ENCODE measurements at places on chromosomes 4 and X.

- DNase-seq, result no peak
These were observed 301.9 kb upstream of the ARSJ start for GRCh38 chr4:114281164-114281960.

DNA sequence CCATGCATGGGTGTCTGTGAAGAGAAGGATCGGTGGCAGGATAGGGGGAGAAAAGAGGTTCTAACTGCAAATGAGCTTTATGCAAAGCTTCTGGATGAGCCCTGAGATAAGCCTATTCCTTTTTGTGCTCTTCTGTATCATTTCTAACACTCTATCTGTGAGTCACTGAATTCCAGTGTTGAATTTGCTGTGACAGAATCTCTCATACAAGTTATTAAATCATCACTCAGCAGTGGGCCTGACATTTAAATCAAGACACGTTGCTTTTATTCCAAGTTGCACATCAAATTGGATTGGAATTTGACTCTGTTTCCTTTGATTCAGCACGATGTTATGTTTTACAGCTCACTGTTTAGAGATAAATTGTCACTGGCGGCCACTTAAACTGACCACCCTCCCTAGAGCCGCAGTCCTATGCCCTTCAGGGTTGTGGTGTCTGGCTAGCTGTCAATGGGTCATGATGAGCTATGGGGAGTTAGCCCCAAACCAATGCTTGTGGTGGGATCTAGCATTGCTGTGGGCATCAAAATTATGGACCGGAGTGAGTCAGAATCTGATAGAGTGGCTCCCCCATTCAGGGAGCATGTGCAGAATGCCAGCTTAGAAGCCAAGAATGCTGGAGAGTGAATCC is 42.7 kb downstream of the LHFPL1 start:
- no peak for DNase-seq

- no peak for DNase-seq
These were observed 126.3 kb downstream of the ATG4A start for GRCh38 chrX:108217876-108218275.

DNA sequence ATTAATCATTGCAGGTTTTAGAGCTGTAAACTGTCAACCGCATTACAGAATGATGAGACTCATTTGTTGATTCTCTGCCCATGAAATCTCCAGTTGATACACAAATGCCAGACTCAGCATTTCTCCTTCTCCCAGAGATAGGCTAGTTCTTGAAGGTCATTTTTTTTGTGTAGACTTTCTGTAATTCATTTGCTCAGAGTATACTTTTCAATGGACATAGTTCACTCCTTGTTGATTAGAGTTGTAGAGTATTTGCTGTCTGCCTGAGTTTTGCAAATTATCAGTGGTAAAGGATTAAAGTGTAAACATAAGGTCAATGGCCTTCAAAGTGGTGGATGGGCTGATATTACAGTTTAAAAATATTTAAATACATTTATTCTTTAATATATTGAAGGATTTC is 15.2 kb upstream of the ALB start:
- no peak for DNase-seq

DNA sequence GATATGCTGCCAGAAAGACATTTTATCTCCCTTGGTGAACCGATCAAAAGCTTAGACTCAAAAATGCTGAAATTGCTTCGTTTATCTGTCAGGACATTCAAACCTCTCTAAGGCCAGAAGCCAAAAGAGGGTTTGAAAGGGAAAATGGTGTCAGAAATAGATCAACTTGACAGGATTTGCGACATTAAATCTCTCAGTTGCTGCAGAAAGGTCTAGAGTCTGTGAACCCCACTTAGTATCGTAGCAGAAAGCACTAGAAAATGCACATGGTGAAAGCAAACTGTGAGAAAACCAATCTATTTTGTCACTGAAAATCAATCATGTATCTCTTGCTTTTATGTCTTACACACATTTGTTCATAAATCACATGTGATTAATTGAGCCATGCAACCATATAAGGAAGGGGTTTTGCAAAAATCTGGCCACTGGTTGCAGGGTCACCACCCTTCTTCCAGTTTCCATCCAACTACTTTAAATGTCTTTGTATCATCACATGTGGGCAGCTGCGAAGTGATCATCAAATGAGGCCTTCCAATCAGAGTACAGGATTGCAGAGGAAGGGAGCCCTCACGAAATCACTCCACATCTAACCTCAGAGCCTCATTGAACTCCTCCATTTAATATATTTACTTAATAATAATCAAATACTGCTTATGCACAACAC is 347.2 kb upstream of the ANXA10 start:
- DNase-seq, result no peak

- DNase-seq, result no peak
These were observed 173.0 kb downstream of the COX18 start for GRCh38 chr4:72896515-72896914.

- no peak for DNase-seq
These were observed 60.2 kb upstream of the CLDN34 start for GRCh38 chrX:9906919-9907318.

DNA sequence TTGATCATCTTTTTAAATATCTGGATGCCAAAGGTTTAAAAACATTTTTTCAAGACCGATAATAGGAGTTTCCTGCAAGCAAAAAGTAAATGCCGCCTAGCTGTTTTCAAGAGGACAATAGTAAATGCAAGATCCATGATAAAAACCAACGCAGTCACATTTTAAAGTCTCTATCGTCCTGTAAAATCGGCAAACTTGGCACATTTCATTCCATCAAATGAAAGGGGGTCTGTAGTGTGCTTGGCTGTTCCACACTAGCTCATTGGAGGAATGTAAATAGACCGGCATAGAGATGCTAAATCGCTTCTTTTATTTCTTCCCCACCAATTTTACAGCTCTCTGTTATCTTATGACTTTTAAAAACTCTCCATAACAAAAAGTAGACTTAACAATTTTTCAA is 202.2 kb downstream of the NLGN4X start:
- DNase-seq, result no peak

DNA sequence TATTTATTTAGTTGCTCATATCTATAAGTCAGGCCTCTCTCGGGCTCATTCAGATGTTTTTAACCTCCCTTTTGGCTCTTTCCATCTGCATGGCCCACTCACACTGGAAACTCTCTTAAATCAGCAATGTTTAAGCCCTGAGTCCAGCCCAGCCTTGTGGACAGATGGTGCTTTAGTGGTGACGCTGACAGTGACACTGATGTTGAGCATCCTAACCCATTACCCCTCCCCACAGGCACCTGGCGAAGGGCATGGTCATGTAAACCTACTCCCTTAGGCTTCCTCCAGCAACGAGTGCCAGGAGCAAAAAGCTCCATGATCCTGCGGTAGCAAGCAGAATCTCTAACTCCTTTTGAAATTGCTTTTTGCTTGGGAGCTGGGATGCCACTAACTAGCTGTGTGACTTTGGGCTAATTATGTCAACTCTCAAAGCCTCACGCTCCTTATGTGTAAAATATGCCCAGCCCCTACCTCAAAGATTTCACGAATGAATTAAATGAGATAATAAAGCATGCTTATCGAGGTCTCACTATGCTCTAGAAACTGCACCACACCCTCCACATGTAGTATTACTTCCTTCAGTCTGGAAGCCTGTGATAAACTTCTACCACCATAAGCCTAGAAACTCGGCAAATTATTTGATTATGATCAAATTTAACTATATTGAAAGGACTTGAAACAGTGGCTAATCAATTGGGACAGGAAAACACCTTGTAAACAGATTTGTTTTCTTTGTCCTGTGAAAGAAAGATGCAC is 569.4 kb downstream of the BCOR start:
- no peak for DNase-seq

GRCh38 chrX:133005042-133005441 is 46.6 kb upstream of the HS6ST2 start:
- DNase-seq, result no peak

DNA sequence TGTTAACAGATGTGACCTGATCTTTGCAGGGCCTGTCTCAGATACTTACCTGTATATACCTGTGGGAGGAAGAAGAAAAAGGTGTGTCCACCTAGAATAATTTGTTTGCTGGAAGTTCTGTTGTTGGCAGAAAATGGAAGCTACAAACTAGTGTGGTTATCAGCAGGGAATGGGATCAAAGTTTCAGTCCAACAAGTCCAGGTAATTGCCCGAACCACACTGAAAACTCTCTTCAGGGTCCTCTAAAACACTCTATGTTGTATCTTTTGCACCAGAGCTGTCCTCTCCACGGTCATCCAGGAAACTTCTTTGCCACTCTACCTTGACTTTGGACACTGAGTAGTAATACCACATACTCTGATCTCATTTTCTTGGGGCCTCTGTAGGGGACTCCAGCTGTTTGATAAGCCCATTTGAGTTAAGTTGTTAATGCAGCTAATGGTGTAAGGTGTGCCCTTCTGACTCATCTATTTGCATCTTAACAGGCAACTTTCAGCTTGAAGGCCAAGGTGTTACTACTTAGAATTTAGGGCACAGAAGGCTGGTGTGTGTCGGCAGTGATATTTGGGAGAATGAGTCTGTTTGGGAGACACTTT is 38.7 kb upstream of the GATB start:
- no peak for DNase-seq

DNA sequence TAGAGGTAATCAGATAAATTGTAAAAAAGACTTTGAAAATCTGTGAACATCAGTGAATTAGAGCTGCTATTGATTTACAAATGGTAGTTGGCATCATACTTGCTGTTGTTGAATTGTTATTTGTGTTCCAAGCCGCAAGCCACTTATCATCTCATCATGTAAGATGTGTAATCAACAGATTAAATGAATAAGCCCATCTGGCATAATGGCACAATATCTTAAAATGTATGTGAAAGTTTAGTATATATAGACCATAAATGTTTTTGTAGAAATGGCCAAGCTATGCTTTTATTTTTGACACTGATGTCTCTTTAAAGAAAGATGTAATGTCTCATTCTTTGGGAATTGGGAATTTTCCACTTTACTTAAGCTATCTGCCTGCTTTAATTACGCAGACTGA is 682.6 kb upstream of the GNPDA2 start:
- no peak for DNase-seq

DNA sequence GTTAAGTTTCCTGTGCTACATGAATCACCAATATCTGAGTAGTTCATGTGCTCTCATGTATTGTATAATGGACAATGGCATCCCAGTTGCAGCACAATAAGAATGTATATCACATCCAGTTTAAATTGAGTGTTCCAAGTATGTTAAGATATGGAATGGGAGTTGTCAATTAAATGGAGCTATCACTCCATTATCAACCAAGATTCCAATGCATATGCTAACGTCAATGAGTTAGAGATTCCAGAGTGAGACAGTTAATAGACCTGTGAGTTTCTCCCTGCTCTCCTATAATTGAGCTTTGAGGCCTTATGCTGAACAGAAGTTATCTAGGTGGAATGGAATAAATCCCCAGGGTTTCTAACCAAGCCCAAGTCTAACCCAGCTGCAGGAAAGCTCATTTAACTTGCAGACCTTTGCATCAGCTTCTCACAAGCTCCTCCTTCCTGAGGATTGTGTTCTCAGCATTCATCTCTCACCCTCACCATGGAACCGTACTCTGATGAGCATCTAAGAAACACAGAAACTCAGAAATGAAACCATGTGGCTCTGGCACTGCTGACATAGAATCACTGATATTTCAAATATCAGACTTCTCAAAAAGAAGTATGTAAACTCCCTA is 84.8 kb downstream of the TIGD2 start:
- DNase-seq, result no peak

DNA sequence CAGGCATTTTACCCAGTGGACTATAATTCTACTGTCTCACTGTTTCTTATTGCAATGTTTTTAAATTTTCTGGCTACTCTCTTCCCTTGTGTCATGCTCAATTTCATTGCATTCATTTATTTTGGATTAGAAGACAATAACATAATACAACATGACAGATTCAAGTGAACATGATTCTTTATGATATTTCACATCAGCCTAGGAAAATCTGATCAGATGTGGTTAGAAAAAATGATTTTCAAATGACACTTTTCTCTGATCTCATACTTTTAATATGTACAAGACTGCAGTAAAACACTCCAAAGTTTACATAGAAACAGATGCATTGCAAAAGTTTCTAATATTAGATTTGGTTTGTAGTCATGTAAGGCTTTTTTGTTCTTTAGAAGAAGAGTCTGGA is 586.0 kb downstream of the ACTRT1 start:
- no peak for DNase-seq

DNA sequence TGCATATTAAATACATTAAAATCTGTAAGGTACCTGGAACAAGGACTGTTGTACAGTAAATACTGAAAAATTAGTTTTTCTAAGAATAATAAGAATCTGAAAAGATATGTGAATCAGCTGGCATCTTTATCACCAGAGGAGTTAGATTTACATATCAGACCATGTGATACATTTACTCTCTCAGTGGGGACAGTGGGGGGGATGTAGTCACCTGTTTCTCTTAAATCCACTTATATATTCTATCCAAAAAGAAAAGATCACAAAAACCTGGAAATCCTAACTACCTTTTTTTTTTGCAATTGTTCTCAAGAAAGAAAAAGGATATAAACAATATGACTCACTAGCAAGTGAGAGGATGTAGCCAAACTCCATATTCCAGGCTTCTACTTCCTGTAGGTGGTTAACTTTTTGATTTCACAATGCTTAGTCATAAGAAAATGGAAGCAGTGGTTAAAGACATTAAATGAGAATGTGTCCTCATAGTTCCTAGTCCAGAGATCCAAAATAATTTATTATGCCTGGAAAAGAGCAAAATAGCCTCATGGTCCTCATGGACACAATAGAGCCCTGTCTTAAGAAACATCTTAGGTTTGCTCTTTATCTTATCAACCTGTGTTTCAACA is 22.5 kb upstream of the MYOZ2 start:
- no peak for DNase-seq

- no peak for DNase-seq
These were observed 13.8 kb upstream of the GPC3 start for GRCh38 chrX:133999031-133999705.

DNA sequence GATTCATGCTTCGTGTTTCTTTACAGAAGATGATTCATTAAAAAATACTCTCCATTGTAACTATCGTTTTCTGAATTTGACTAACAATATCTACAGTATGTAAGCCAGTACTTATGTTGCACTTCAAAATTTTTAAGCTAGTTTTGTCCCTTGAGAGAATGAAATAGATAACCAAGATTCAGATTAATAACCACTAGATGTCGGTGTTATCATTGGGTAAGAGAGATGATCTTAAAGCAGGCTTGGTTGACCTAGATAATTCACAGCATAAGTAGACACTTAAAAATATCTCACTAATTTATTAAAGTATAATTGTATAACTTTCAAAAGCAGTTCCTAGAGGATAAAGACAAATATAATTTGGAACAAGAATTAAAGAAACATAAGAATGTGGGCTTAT is 430.9 kb downstream of the C4orf33 start:
- DNase-seq, result no peak

DNA sequence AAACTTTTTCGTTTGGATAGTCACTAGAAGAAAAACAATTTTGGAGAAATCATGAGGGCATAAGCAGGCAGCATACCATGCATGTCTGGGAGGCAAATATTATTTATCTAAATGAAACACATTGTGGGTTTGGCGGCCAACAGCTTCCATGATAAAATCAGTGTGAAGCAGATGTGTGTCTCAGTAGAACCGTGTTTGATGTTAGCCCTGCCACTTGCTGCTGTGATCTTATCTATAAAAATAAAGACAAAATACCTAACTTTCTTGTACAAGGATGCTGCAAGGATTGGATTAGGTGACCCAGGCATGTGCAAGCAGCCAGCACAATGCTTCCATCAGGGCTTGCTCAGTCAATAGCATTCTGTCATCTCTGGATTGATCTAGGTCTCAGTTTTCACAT is 341.4 kb downstream of the PACRGL start:
- DNase-seq, result no peak
